Esophagus squamous epithelium (tissue), 5 donors: ENCODE measurements at places on chromosomes 5 and 9. TPM values are rescaled to one million over a fixed set of nuclear protein-coding genes. Genes with fewer than 3 reads are reported as not detected.
A peak's percentile ranks its signal among the peaks of the same experiment; 100 is the strongest.

ADAMTSL2 gene
- 1.6 TPM for total RNA-seq

PCDHB16 gene
- 0.91 TPM for total RNA-seq

RPL37 gene
- total RNA-seq, result 79.6 TPM

ANKRD34B gene
- total RNA-seq, result not detected

PCDHGB6 gene
- total RNA-seq, result 1.4 TPM

TYRP1 gene
- not detected for total RNA-seq

DNA sequence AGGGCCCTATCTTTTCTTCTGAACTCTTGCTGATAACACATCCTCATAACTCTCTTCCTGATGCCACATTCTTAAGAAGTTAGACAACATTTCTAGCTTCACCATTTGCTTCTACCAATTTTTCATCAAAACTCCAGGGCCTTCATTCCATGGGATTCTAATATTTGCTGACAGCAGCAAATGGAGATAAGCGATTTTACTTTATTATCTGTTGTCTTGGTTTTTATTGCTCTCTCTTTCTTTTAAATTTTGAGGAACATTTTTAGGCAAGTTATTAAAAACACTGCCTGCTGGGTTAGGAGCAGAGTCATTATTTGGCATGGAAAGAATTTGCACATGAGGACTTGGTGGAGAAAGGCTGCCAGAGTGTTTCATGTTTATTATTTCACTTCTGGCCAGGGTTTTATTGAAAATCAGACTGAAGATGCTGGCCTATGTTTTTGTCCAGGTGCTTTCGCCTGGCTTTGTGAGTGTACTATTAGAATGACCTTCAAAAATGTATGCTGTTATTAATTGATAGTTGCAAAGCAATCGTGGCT is 27.7 kb downstream of the NSG2 start:
- no peaks in the 10 kb centered on the region for H3K27me3 ChIP-seq
- H3K4me3 ChIP-seq, result no peak overlapping the region
- H3K4me1 ChIP-seq, result no peaks in the 10 kb centered on the region
- H3K36me3 ChIP-seq, result no peaks in the 10 kb centered on the region
- DNase-seq, result no peak

DNA sequence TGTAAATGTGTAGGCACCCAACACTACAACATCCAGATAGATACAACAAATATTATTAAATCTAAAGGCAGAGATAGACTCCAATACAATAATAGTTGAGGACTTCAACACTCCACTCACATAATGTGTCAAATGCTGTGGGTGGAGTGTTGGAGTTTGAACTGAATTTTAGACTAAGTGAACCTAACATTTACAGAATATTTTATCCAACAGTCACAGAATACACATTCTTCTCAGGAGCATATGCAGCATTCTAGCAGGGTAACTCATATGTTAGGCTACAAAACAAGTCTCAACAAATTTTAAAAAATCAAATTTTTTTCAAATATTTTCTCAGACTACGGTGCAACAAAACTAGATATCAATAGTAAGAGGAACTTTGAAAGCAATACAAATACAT is 648.7 kb upstream of the CDH18 start:
- no peaks in the 10 kb centered on the region for H3K27me3 ChIP-seq
- H3K27ac ChIP-seq, result no peak overlapping the region
- no peak overlapping the region for H3K4me3 ChIP-seq
- H3K4me1 ChIP-seq, result no peaks in the 10 kb centered on the region

- peak overlapping the region; percentile 78 for H3K4me3 ChIP-seq
- peaks cover 24% of the 10 kb centered on the region for H3K36me3 ChIP-seq
- peaks cover 11% of the 10 kb centered on the region for H3K4me1 ChIP-seq
- peaks cover 18% of the 10 kb centered on the region for H3K27me3 ChIP-seq
Observed at GRCh38 chr9:107484117-107484723, 5.3 kb downstream of the KLF4 start.

DNA sequence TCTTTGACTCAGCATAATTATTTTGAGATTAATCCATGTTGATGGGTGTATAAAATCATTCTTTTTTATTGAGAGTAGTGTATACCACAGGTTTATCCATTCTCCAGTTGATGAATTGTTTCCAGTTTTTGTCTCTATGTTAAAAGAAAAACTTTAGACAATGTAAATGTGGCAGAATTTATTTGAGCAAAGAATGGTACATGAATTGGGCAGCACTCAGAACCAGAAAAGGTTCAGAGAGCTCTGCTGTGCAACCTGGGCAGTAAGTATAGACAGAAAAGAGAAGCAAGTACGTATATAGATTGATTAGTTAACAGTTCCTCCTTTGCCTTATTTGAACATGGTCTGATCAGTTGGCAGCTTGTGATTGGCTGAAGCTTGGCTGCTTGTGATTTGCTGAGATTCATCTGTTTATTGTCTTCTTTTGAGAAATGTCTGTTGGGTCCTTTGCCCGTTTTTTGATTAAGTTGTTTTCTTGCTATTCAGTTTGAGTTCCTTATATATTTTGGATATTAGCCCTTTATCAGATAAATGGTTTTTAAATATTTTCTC is 41.4 kb downstream of the CDC42SE2 start:
- no peaks in the 10 kb centered on the region for H3K27me3 ChIP-seq
- H3K4me3 ChIP-seq, result no peak overlapping the region
- H3K36me3 ChIP-seq, result no peaks in the 10 kb centered on the region
- H3K4me1 ChIP-seq, result no peaks in the 10 kb centered on the region
- no peak overlapping the region for H3K27ac ChIP-seq
- no peak for DNase-seq

GRCh38 chr9:97413462-97413861 is 1.6 kb downstream of the TDRD7 start:
- no peaks in the 10 kb centered on the region for H3K27me3 ChIP-seq
- no peak overlapping the region for H3K4me3 ChIP-seq
- no peak for DNase-seq
- H3K27ac ChIP-seq, result peak overlapping the region; percentile 94
- no peaks in the 10 kb centered on the region for H3K36me3 ChIP-seq

GRCh38 chr5:36153726-36154125 is 1.8 kb downstream of the SKP2 start:
- peaks cover 72% of the 10 kb centered on the region for H3K4me1 ChIP-seq
- H3K4me3 ChIP-seq, result no peak overlapping the region
- H3K27me3 ChIP-seq, result no peaks in the 10 kb centered on the region
- H3K36me3 ChIP-seq, result no peaks in the 10 kb centered on the region

DNA sequence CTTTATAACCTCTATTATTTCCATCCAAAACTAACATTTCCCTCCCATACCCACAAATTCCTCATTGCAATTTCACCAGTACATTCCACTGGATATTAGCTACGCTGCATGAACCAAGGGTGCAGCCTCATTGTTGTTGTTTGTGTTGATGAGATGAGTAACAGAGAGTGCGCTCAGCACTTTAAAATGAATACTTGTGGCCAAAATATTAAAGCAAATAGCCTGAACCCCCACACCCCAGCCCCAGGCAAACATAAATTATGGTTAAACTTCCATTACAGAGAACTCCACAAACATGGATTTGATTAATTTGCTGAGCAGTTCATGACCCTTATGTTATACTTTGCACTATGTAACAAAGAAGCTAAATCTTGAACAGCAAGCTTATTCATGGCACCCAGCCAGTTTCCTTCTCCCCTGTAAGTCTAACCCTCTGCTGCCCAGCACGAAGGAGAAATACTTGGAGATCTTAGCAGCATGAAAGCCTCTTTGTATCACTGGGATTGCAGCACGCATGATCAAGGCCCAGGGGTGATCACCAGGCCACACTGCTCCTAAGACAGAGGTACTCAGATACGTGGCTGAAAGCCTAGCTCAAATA is 205.0 kb downstream of the DOCK8 start:
- H3K27ac ChIP-seq, result no peak overlapping the region
- no peak for DNase-seq
- no peaks in the 10 kb centered on the region for H3K27me3 ChIP-seq

- H3K36me3 ChIP-seq, result no peaks in the 10 kb centered on the region
- H3K4me1 ChIP-seq, result no peaks in the 10 kb centered on the region
- no peak overlapping the region for H3K4me3 ChIP-seq
Observed at GRCh38 chr5:169992789-169993484, 12.6 kb upstream of the INSYN2B start.

DNA sequence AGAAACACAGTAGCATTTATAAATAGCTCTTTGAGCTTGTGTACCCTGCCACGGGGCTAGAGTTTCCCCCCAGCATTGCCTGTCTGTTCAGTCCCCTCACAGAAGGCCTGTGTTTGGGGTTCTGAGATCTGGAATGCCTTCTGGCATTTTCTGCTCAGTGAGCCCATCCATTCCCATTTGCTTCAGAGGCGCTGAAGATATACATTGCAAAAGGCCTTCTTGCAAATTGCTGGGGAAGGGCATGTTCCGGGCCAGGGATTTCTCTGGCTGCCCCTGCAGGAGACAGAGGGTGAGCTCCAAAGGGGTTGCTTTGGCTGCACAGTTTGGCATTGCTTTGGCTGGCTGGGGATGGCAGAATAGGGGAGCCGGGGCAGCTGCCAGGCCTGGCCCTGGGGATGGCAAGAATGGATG is 308.4 kb downstream of the MSX2 start:
- H3K36me3 ChIP-seq, result no peaks in the 10 kb centered on the region
- no peak overlapping the region for H3K4me3 ChIP-seq

DNA sequence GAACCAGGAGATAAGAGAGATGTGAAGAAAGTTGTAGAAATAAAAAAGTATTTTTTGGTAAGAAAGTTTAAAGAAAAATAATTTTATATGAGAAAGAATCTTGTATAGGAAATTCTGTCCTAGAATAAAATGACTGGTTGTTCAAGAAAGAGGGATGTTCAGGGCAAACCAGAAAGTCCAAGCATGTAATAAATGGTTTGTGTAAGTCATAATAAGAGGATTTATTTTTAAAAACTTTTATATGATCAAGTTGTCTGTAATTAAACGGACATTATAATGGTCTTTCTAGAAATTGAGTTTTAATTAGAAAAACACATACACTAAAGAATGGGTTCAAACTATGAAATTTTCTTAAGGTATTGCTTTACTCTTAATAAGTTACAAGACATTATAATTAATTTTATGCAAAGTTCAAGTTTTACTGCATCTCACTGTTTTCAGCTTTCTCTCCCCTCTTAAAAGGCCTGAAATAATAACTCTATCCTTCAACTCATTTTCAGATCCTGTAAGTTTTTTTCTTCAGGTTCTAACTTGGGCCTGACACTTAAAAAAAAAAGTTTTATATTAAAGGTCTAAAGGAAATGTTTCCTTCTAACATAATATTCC is 56.1 kb upstream of the ZNF300 start:
- DNase-seq, result no peak
- H3K36me3 ChIP-seq, result no peaks in the 10 kb centered on the region
- H3K27me3 ChIP-seq, result no peaks in the 10 kb centered on the region
- no peaks in the 10 kb centered on the region for H3K4me1 ChIP-seq
- no peak overlapping the region for H3K27ac ChIP-seq

DNA sequence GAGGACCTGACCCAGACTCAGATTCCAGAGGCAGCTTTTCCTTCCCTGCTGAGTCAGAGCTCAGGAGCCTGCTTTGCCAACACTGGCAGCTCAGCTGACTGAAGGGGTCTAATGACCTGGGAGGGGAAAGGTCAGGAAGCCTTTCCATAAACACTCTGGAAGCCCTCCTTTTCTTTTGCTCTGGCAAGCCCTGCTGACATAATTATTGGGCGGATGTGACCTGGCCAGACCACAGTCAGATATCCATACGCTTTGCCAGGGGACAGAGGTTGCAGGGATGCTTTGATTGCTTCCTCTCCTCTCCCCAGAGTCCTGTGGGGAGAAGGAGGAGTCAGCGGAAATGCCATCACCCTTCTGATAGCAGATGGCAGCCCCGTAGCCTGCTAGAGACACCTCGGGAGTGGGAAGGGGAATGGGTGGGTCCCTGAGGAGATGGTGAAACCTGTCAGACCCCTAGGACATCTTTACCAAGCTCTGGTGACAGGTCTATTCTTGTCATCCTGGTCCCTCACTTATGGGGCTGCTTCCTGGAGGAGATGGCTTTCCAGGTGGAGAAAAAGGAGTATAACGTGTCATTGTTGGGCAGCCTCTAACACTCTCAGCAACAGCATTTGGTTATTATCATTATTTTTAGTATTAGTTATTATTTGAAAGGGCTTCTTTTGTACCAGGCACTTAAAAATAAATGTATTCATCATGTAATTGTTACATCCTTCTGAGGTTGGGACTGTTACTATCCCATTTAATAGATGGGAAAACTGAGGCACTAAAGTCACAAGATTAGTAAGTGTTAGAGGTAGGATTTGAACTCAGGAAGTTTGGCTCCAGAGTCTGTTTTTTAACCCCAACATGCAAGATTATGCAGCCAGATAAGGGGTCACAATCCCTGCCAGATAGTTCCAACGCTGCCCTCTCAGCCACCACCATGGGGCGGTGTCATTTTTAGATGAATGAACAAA is 11.6 kb downstream of the COL27A1 start:
- no peaks in the 10 kb centered on the region for H3K27me3 ChIP-seq
- peaks cover 4% of the 10 kb centered on the region for H3K4me1 ChIP-seq
- H3K36me3 ChIP-seq, result no peaks in the 10 kb centered on the region
- DNase-seq, result no peak
- no peak overlapping the region for H3K27ac ChIP-seq

- no peaks in the 10 kb centered on the region for H3K27me3 ChIP-seq
- H3K4me3 ChIP-seq, result no peak overlapping the region
- H3K36me3 ChIP-seq, result no peaks in the 10 kb centered on the region
- no peak for DNase-seq
- peaks cover 3% of the 10 kb centered on the region for H3K4me1 ChIP-seq
Observed at GRCh38 chr9:36987891-36988290, 46.2 kb downstream of the PAX5 start.

DNA sequence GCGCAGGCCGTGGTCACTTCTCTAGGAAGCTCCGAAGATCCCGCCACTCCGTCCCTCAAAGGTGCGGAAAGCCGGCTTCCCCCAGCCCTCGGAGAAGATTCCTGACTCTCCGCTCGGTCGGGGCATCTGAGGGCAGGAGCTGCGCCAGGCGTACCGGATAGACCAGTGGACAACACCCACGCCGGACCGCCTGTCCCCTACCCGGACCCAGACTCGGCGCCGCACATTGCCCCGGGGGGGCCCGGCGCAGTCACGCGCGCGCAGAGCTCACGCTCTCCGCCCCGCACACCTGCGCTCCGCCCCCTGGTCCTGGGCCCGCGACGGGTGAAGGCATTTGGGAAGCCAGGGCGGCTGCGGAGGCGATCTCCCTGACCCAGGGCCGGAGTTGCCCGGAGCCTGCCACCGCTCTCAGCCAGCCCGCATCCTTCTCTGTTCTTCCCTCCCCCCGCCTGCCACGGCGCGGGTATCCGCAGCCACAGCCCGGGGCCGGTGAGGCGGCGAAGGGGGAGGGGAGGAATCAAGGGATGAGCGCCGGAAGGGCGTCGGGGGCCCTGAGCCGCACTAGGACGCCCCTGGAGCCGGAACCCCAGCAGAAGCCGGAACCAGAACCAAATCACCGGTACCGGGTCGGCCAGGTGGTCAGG is 448 bp downstream of the RELL2 start:
- H3K4me3 ChIP-seq, result peak overlapping the region; percentile 93
- peak overlapping the region; percentile 86 for H3K27ac ChIP-seq
- H3K27me3 ChIP-seq, result no peaks in the 10 kb centered on the region
- no peak for DNase-seq
- H3K36me3 ChIP-seq, result no peaks in the 10 kb centered on the region

DNA sequence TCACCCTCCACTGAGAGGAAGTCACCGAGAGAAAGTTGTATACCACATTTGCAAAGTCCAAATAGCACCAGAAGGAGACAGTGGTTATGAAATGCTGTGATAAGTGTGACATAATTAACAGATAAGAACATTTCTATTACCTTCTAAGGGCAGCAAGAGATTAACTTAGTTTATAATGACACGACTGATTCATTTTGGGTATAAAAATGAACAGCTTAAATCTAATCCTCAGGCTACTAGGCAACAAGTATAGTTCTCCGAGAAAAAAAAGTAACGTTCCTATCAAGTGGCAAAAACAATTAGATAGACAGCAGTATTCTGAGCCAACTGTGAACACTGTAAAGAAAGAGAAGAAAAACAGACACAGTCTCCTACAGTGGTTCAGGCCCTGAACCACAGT is 431.2 kb upstream of the GRAMD2B start:
- no peaks in the 10 kb centered on the region for H3K4me1 ChIP-seq
- no peak overlapping the region for H3K4me3 ChIP-seq
- no peaks in the 10 kb centered on the region for H3K36me3 ChIP-seq
- DNase-seq, result no peak
